ENCODE measurements at places on chromosomes 3 and 15.

DNA sequence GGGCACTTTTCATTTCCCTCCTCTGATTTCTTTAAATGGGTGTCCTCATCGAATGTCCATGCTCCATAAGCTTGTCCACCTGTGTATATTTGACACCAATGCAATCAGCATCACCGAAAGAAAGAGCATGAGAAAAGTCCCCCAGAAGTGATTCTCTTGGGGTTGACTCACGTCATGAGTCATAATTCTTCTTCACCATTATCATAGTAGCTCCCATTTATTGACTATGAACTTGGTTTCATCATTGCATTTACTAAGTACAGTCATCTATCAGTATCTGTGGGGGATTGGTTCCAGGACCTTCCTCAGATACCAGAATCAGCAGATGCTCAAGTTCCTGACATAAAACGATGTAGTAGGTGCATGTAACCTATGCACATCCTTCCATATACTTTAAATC lies 372.5 kb upstream of the CFAP20DC start:
- DNase-seq = no peak

DNA sequence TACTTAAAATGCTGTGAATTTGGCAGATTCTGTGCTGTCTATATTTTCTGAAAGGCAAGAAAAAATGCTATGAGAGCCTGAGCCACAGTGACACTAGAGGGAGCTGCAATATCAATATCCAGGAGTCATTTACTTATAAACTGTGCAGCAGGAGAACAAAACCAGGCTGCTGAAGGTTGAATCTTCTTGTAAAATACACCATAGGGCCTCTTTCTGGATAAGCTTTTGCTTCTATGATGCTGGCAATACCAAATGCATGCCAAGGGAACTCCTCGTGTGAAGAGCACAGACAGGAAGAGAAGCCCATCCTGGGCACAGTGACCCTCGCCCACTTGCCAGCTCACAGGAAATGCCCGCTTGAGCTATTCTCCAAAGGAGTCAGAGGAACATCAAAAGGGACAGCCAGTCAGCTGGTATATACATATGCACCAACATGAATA lies 48.0 kb upstream of the TSPAN3 start:
- no peak for DNase-seq

DNA sequence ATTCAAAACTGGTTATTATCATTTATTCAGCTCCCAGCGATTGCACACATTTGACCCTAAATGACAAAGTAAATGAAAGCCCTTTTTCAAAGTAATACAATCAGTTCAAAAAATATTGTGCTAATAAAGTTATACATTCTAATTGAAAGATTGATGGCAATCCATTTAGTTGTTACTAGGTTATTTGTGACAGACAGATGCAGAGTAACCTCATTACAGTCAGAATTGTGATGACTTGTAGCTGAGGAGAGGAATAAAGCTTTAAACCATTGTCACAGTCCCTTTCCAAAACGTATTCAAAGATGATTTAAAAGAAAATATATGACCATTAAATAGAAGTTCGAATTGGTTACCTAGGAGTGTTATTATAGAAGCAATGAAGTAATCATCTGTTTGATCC lies 86.1 kb downstream of the ROBO2 start:
- DNase-seq = no peak

DNA sequence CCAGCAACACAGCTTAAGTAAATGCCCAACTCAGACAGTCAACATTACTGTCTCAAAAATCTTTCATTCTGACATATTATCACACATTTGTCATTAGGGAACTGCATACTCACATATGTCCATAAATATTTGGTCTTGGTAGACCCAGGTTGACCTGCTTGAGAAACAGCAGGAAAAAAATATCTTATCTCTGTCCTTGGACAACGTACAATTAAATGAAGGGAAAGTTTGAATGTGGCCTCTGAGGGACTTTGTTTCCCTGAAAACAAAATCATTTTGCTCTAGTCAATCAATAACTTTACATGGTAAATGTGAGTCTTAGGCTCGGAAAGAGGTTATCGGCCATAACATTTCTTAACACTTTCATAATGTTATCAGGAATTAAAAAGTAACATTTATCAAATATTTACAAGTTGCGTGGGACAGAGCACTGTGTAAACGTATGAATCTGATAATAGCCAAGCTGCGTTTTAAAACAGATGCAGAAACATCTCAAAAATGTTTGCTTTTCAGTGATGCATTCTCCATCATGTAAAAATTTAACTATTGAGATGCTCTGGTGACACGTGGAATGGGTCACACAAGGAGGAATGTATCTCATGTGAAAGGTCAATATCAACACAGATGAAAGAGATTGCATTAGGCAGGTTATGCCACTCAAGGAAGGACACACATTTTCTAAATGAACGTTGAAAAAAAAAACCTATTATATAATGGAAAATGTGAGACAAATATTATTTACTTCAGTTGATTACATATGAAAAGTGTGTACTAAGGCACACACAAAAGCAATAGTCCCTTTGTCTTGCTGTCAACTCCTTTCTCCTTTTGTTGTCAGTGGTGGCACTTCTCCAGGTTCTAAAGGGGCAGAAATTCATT lies 304.4 kb downstream of the WDR72 start:
- no peak for DNase-seq

GRCh38 chr3:8458711-8459110 lies 42.9 kb upstream of the LMCD1 start:
- no peak for DNase-seq

DNA sequence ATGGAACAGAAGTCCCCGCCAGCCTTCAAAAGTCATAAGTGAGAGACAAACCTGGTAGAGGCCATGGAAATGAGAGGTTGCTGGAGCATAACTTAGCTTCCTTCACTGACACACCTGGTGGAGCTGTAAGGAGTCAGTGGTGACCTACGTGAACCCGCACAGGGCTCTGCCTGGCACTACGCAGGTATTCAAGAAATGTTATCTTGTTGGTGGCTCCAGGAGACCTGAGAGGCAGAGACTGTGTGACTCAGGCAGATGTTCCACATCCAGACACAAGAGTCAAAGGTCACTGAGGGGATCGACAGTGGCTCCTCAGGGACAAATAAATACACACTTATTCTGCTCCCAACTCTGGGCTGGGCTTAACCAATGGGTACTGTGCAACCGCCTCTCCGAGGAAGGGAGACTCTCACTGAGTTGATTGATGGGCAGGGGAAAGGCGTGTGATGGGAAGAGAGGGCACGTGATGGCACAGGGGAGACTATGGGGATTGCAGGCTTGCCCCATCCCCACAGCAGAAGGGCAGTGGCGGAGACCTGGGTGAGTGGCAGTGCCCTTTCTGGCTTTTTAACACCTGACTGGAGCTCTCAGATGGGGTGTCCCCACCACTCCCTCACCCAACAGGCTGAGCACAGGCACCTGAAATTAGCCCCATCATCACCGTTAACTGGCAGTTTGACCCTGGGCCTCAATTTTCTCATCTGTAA lies 111.7 kb upstream of the SMAD3 start:
- no peak for DNase-seq

GRCh38 chr15:91517491-91518200 lies 335.9 kb upstream of the SLCO3A1 start:
- no peak for DNase-seq

DNA sequence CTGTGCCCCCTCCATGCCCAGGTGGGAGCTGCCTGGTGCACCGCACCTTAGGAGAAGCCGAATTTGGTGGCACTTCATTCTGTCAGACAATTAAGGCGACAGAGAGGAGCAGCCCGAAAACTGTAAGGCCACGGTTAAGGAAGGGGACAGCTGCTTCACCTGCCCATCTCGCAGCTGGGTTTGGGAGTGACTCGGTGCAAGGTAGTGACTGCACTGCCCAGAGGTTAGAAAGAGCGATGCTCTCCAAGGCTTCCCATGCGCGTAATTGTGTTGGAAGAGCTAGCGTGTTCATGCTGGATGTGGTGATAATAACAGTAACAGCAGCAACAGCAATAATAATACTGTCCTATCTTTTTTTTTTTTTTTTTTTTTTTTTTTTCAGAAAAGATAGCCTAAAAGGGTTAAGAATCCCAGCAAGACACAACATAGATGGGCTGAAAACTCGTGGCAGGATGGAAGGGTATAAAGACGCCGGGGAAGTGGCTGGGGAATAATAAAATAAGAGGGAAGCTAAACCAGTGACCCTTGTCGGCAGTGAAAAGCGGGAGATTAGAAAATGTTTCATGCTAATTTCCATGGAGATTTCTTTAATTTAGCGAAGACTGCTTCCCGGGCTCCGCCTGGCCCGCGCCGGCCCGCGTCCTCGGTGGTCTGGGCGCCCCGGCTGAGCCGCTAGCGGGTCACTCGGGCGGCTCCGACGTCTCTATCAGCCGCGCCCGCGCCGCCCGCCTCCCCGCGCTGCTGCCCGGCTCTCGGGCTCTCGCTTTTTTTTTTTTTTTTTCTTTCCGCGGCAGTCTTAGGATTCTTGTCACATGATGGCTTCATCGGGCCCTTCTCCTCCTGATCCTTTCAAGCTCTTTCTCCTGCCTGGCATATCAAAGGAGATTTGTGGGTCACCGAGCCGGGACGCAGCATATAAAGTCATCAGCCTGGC lies 617.1 kb downstream of the NR2F2 start:
- no peak for DNase-seq

GRCh38 chr3:116836286-116836685 lies 126.7 kb downstream of the TUSC7 start:
- no peak for DNase-seq

DNA sequence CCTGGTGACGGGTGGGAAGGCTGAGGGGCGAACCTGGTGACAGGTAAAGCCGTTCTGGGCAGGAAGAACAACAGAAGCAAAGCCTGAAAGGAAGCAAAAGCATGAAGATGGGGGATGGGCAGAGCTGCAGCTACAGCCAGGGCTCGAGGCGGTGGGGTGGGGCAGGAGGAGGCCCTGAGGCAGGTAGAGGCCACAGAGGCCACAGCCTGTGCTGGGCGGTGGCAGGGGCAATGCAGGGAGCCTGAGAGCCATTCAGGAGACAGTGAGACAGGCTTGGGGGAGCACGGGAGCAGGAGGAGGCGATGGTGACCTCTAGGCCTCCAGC lies 8.2 kb downstream of the PCSK6 start:
- DNase-seq = no peak

GRCh38 chr3:82100378-82100777 lies 338.9 kb upstream of the GBE1 start:
- no peak for DNase-seq

- DNase-seq = no peak
Observed at GRCh38 chr3:119342176-119342575, 48.0 kb downstream of the ARHGAP31 start.

DNA sequence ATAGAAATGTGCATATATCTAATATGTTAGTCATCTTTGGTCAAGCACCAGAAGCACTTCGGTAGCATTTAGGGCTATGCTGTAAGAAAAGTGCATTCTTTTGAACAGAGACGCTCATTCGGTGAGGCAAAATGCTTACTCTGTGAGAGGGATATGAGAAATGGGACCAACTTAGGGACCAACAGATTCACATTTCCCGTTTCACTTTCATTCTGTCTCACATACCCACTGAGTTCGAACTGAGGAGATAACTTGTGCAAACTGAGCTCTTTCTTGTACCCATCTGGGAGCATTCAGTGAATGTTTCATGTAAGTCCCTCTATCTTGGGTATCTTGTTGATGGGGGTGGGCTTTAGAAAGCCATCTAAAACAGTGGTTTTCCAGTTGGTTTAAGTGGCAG lies 135.3 kb downstream of the FEZF2 start:
- no peak for DNase-seq

DNA sequence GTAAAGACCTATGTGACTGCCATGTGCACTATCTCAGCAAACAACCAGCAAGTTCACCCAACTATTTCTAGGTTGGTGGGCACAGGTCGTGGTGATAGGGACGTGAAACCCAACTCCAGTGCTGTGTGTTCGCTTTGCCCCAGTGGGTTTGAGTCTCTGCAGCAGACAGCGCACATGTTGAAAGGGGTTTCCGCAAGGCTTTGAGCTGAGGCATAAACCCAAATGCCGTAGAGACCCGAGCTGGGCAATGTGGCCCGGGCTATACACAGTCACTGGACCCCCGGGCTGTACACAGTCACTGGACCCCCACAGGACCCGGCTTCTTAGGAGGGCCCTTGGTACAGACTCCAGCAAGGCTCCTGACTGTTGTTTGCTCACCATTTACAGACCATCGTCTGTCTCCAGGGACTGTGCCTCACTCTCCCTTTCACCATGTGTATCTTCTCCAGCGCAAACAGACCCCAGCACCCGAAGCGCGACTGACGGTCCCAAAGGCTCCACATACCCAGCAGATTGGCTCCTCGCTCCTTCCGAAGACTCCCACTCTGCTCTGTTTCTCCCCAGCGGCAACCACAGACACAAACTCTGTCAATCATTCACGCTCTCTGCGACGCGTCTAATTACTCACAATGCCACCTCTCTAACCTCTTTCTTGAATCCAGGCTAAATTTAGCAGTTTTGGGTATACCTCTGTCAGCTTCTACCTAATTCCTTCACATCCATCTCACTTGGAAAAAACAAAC lies 31.2 kb downstream of the PCSK6 start:
- no peak for DNase-seq

DNA sequence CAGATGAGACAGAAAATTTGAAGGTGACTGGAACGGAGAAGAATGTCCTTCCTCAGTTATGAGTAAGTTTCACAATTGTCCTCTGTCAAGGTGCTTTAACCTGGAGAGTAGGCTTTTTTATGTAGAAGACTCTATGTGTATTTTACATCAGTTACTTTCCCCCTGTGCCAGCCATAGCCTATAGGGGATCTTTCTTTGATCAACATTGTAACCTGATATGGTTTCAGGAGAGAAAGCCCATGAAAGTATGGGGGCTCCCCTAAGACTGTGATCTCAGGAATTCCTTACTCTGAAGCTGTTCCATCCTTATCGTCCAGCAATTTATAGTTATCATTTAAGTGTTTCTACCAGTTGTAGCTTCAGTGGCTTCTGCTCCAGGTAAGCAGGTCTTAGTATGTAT lies 1076.3 kb upstream of the EPHA6 start:
- DNase-seq = no peak

- DNase-seq = no peak
Observed at GRCh38 chr3:72901840-72902239, 14.0 kb downstream of the GXYLT2 start.

DNA sequence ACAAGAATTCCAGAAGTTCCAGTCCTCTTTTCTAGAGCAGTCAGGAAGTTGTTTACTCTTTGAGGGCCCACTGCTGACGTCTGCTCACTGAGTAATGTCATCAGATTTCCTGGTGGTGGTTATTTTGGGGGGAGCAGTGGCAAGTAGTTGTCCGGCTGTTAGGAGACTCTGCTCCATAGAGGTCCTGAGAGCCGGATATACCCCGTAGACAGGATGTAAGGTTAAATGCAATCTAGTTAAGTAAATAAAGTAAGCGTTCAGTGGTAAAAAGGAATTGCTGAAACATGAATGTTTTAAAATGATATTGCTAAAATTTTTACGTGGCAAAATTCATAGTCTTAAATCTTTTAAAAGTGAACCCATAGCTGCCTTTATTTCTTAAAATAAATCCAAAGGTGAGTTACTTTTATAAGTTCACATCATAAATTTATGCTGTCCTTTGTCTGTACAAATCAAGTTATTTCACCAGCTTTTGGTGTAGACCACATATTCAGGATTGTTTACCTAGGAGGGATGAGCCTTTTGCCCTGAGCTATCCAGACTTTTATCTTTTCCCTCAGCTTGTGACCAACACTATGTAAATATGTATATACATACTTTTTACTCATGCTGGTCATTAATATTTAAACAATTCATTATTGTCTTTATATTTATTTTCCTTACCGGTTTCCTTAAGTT lies 65.8 kb downstream of the PDE8A start:
- DNase-seq = no peak
